ENCODE measurements at places on chromosomes 2 and 18.

- no peak for DNase-seq
Measured at GRCh38 chr2:12177455-12178288, 431.2 kb downstream of the LPIN1 start.

DNA sequence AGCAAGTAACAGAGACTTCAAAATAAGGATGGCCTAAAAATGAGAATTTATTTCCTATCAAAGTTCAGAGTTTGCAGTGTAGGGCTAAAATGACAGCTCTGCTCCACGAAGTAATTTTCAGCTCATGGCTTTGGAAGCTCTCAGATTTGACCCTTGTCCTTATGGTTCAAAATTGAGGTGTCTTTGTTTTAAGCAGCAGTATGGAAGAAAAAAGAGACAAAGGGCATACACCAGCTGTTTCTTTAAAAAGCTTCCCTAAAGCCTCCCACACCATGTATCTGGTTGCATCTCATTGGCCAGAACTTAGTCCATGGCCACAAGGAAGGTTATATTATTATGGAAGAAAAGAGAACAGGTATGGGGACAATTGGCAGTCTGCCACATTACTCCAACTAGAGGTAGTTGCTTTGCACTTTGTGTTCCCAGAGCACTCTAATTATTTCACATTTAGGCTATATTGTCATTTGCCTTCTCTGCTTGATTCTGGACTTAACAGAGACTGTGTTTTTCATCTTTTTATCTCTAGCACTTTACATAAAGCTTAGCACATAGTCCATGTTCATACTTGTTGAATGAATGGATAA lies 180.4 kb downstream of the MCFD2 start:
- no peak for DNase-seq

- no peak for DNase-seq
Measured at GRCh38 chr2:119011162-119011909, 69.3 kb downstream of the MARCO start.

GRCh38 chr2:67036444-67036843 lies 360.7 kb upstream of the ETAA1 start:
- no peak for DNase-seq

- no peak for DNase-seq
Measured at GRCh38 chr2:48016225-48017019, 110.1 kb upstream of the FBXO11 start.

- DNase-seq = peak; percentile 9
Measured at GRCh38 chr18:8705961-8706790, 820 bp downstream of the MTCL1 start.

- DNase-seq = no peak
Measured at GRCh38 chr2:227410191-227410590, 22.4 kb upstream of the SCYGR1 start.

DNA sequence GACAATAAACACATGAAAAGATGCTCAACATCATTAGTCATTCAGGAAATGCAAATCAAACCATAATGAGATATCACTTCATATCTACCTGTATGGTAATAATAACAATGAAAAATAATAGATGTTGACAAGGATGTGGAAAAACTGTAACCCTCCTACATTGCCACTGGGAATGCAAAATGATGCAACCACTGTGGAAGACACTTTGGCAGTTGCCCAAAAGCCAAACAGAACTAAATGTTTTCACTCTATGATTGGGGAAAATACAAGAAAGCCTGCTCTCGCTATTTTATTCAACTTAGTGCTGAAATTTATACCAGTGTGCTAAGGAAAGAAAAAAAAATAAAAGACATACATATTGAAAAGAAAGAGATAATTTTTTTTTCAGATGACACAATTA lies 934.5 kb downstream of the CNTNAP5 start:
- no peak for DNase-seq

GRCh38 chr18:3402982-3403451 lies 47.0 kb upstream of the TGIF1 start:
- DNase-seq = no peak

GRCh38 chr18:3502650-3503049 lies 52.7 kb downstream of the TGIF1 start:
- no peak for DNase-seq

DNA sequence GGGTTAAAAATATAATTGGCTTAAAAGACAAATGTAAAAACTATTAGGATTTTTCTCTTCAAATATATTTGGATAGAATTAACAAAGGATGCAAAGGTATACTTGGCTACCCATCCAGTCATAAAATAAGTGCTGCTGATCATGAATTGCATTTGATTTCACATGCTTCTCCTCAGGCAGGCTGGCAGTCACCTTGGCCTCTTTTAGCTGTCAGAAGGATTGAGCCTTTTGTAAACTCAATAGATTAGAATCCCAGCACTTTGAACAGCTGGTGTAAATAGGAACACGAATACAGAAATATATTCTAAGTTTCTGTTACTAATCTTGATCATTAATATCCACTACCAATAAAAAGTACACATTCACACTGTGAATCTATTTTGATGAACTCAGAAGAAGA lies 169.4 kb upstream of the UNC80 start:
- no peak for DNase-seq

- DNase-seq = no peak
Measured at GRCh38 chr2:88574445-88574844, 52.8 kb downstream of the EIF2AK3 start.

DNA sequence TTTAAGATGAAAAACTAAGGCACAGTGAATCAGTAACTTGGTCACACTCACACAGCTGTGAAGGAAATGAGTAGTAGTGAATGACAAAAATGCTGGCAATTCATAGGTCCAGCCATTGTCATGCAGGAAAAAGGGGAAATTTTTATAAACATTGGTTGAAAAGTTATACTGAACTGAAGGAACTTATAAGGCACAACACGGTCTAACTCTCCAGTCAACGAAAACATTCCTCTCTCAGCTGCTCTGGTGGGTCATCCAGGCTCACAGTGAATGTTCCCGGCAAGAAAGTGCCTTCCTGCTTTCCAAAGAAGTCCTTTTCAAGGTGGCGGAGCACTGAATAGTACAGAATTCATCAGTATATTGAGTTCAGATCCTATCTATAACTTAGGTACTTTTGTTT lies 476.1 kb downstream of the DCC start:
- no peak for DNase-seq

- no peak for DNase-seq
Measured at GRCh38 chr18:70299393-70299792, 10.5 kb downstream of the SOCS6 start.

- no peak for DNase-seq
Measured at GRCh38 chr18:24446453-24446852, 14.0 kb upstream of the HRH4 start.

- DNase-seq = peak; percentile 57
Measured at GRCh38 chr2:106144621-106145331, 49.3 kb downstream of the UXS1 start.

DNA sequence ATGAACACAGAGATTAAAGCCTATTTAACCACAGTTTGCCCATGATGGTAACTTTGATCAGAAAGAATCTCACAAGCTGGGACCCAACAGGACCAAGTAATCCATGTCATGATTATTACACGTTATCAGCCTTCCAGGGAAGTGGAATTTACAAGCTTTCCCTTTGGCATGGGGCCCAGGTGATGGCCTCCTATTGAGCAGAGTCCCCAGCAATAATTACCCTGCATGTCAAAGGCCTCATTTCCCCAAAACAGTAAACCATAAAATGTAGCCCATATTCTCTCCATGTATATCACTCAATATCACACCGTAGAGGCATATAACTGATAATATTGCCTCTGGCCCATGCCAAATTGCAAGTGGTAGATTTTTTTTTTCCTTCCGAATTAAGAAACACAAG lies 38.9 kb downstream of the PRKRA start:
- no peak for DNase-seq

GRCh38 chr2:195318440-195319111 lies 338.4 kb upstream of the SLC39A10 start:
- peak; percentile 9 for DNase-seq

DNA sequence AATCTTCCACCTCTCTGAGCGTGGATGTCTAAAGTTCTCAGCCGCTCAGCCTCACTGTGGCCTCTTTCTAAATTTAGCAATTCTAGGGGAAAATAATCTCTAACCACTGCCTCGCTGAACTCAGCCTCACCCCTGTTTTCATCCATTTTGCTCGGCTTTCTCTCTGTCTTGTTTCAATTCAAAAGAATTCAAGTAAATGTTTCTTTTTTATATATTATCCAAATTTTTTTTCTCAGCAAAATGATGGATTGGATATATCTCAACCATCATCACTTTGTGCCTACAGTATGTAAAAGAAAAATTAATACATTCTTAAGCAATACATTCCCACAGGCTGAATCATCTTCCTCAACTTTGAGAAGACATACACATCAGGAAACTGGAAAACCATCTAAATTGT lies 24.0 kb upstream of the GALNT5 start:
- no peak for DNase-seq

DNA sequence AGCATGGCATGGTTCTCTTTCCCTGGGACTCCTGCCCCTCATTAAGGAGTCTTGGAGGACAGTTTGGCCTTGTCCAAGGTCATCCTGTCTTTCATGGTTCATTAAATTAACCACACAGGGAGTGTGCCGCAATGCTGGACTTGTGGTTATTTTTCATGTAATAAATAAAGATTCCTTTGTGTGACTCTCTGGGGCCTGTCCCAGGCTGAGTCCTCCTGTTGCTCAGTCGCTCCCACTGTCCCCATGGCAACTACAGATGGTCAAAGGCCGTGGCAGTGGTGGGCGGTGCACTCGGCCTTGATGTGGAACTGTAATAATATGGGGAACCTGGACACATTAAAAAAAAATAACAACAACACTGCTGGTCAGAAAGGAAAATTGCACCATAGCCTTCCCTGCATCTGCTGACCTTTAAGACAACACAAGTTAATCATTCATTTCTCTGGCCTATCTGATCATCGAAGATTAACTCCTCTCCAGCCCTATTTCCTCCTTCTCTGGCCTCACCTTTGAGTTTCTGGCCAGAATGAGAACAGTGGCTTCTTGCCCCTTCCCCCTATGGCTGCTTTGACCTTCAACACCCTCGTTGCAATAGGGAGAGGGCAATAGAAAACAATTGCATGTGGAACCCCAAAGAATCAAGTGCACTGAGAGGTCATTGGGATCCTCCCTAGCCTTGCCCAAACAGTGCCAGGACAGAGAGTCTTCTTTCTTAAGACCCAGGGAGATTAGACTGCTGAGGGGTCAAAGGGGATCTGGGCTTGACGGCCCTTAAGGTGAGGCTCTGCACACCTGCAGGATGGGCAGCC lies 44.7 kb downstream of the PSD4 start:
- no peak for DNase-seq

DNA sequence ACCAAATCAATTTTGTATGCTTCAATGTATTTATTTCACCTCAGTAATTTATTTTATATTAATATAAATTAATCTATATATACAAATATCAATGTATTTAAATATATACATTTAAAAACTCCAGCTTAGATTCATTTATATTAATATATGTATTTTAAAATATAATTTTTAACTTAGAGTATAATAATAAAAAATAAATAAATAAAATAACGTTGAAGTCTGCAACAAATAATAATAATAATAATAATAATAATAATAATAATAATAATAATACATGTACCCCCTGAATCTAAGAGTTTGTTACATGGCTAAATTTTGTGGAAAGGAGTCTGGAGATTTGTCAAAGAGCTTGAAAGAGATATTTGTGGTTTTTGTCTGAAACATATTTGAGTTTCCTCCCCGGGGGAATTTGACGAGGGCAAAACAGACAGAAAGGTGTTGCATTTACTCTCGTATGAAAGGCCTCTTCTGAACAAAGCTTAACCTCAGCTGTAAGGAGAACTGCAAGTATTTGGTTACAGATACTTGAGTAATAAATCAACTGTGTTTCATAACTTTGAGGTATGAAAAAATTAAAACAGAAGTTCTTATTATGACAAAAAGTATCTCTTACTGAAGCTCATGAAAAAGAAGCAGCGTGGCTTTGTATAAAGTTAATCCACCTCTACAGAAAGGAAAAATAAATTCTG lies 93.4 kb downstream of the CDH19 start:
- DNase-seq = no peak

GRCh38 chr18:7921938-7922587 lies 354.9 kb downstream of the PTPRM start:
- DNase-seq = no peak

- no peak for DNase-seq
Measured at GRCh38 chr2:14352067-14352466, 280.4 kb upstream of the LRATD1 start.

- no peak for DNase-seq
Measured at GRCh38 chr2:235511187-235511661, 17.4 kb downstream of the AGAP1 start.

DNA sequence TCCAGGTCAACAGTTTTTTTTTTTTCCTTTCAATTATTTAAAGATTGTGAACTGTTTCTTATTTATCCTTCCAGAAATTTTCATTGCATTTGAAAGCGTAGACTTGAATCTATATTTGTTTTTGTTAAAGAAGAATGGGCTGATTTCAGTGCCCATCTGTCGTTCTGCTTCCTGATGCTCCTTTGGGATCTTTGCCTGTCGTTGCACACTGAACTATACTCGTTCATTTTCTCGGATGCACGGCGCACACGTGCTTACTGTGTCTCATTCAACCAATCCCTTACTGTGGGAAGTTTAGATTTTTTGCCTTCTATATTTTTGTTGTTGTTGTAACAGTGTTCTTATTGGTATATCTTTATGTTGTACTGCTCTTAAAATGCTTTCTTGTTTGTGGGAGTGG lies 149.7 kb downstream of the VAPA start:
- no peak for DNase-seq

- no peak for DNase-seq
Measured at GRCh38 chr2:27807476-27807875, 36.0 kb downstream of the MRPL33 start.

GRCh38 chr2:165743442-165743841 lies 50.6 kb downstream of the GALNT3 start:
- no peak for DNase-seq

- no peak for DNase-seq
Measured at GRCh38 chr18:46591783-46592391, 65.1 kb downstream of the LOXHD1 start.

- no peak for DNase-seq
Measured at GRCh38 chr2:157764386-157764785, 111.7 kb downstream of the ACVR1 start.
